ENCODE measurements at places on chromosomes 11 and 22.

- peak; percentile 6 for DNase-seq
Observed at GRCh38 chr22:32082331-32082730, 39.3 kb downstream of the SLC5A1 start.

- DNase-seq = no peak
Observed at GRCh38 chr11:102654761-102655160, 29.6 kb upstream of the MMP20 start.

DNA sequence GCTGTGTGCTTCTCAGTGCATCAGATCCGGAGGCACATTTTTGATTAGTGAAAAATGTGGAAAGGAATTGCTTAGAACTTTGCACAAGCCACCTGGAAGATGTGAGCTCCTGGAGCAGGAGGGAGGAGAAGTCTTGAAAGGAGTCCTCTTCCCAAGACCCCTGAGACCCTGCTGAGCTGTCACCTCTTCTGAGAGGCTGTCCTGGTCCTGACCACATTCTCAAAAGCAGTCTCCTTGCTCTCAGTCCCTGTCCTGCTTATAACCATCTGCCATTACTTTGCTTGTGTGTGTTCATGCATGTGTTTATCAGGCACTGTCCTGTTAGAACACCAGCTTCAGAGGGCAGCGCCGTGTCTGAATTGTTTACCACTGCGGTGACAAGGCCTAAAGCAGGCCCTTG lies 86.5 kb downstream of the BCR start:
- DNase-seq = no peak

- DNase-seq = peak; percentile 75
Observed at GRCh38 chr22:50469377-50470305, 5.2 kb downstream of the SBF1 start.

- no peak for DNase-seq
Observed at GRCh38 chr11:96664110-96664509, 274.3 kb downstream of the JRKL start.

DNA sequence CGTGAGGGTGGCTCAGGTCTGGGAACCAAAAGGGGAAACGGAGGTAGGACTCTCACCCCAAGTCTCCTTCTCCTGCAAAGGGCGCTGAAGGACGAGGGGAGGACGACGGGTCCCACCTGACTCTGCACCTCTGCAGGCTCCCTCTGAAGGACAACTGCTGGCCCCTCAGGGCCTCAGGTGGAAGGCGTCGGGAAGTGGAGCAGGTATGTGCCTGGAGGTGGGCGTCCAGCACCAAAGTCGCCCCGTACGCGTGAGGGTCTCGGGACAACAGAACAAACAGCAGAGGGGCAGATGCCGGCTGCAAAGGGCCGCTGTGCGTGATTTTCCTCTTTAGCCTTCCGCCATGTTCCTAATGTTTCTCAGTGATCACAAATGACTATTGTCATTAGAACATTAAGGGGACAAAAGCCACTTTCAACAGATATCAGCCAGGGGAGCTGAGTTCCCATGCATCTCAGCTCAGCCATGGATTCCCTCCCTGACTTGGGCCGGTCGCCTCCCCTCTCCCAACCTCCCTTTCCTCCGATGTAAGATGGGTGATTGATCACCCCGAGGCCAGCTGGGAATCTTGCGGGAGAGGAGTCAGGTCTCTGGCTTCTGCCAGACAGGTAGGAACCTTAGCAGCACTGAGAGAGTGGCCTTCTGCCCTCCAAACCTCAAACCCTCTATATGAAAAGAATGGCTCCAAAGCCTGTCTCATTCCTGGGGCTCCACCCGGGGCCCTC lies 836 bp downstream of the SLC16A8 start:
- DNase-seq = no peak

- DNase-seq = peak; percentile 97
Observed at GRCh38 chr11:77346906-77347603, 45.6 kb upstream of the GDPD4 start.

GRCh38 chr11:30521297-30522071 lies 64.7 kb downstream of the MPPED2 start:
- no peak for DNase-seq

- DNase-seq = no peak
Observed at GRCh38 chr22:44920183-44920582, 89.6 kb downstream of the PHF21B start.

GRCh38 chr11:69394234-69394868 lies 87.1 kb upstream of the LINC01488 start:
- no peak for DNase-seq

GRCh38 chr11:45260071-45260470 lies 26.1 kb downstream of the SYT13 start:
- no peak for DNase-seq

DNA sequence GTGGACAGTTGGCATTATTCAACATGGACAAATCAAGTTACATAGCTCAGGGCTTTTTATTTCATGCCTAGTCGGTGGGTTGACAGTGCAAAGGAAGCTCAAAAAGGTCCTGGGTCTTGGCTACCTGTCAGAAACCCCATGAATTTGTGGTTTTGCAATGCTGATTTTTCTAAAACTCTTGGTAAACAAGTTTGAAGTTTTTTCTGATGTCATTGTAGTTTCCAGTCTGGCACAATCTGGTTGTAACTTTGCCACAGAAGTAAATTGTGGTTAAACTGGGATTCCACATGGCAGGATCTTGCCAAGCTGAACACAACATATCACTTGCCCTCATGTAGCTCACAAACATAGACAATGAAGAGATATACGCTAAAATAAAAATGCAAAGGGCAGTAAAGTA lies 100.8 kb downstream of the EHF start:
- no peak for DNase-seq

- DNase-seq = no peak
Observed at GRCh38 chr11:72305891-72306585, 62.1 kb upstream of the PHOX2A start.

DNA sequence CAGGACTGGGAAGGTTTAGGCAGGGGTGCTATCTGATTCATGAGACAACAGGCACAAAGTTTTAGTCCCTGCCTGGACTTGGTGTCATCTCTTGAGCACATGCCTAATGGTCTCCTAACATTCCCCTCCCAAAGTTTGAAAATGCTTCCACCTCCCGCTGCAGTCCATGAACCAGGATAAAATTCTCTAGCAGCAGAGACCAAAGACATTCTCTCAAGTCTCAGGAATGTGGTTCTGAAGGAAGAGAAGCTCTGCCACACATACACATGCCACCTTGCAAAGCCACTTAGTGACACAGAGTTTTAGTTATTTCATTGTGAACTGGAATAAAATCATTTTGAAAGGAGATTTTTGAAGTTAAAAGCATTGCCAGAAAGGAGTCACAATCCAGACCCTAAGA lies 15.5 kb downstream of the OR51B6 start:
- DNase-seq = peak; percentile 71

DNA sequence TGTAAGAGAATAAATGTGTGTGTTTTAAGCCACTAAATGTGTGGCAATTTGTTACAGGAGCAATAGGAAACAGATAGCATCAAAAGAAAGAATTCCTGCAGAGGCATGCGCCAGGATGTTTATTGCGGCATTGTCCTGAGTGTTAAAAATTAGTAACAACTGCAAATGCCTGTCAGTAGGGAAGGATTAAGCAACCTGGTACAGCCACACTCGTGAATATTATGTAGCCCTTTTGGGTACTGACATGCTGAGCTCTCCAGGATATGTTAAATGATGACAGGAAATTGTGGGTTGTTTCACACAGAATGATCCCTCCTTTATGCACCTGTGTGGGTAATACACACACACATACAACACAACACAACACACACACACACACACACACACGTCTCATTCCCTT lies 69.7 kb upstream of the MYOD1 start:
- no peak for DNase-seq

GRCh38 chr11:44899959-44900358 lies 50.7 kb downstream of the TP53I11 start:
- peak; percentile 58 for DNase-seq

GRCh38 chr11:109378034-109378433 lies 44.0 kb upstream of the C11orf87 start:
- no peak for DNase-seq

- DNase-seq = no peak
Observed at GRCh38 chr11:124919898-124920297, 848 bp downstream of the HEPN1 start.

All from EL (cell line).